ENCODE measurements at places on chromosomes 6 and 20. TPM values are rescaled to one million over a fixed set of nuclear protein-coding genes. Genes with fewer than 3 reads are reported as not detected.

The HSPA1L gene
- total RNA-seq = 4.8 TPM

The DEFB125 gene
- 1.4 TPM for total RNA-seq

The PSORS1C1 gene
- 0.22 TPM for total RNA-seq

The RFX6 gene
- not detected for total RNA-seq

The SMPDL3A gene
- 22.2 TPM for total RNA-seq

The ADTRP gene
- total RNA-seq = 13.3 TPM

The TUBB2B gene
- 434 TPM for total RNA-seq

The ANKRD66 gene
- not detected for total RNA-seq

The DOK5 gene
- 16.9 TPM for total RNA-seq

The OOEP gene
- total RNA-seq = not detected

The C20orf144 gene
- total RNA-seq = 0.22 TPM

The TGM2 gene
- 151 TPM for total RNA-seq

The ZKSCAN4 gene
- total RNA-seq = 12.1 TPM

The DCDC2 gene
- 5.9 TPM for total RNA-seq

The PLG gene
- not detected for total RNA-seq

The SLC25A27 gene
- total RNA-seq = 97.2 TPM

The ADGB gene
- total RNA-seq = 3.1 TPM

The STMN3 gene
- total RNA-seq = 51.6 TPM

The MMP24 gene
- total RNA-seq = 15.1 TPM

The PRPH2 gene
- 147 TPM for total RNA-seq

The SLC22A7 gene
- total RNA-seq = not detected

Data from camera-type eye (tissue), 1 donor.